ENCODE measurements at places on chromosomes 12 and 14.
A peak's percentile ranks its signal among the peaks of the same experiment; 100 is the strongest.

- no peak for DNase-seq
These were observed 376.0 kb downstream of the C12orf75 start for GRCh38 chr12:105706321-105706972.

DNA sequence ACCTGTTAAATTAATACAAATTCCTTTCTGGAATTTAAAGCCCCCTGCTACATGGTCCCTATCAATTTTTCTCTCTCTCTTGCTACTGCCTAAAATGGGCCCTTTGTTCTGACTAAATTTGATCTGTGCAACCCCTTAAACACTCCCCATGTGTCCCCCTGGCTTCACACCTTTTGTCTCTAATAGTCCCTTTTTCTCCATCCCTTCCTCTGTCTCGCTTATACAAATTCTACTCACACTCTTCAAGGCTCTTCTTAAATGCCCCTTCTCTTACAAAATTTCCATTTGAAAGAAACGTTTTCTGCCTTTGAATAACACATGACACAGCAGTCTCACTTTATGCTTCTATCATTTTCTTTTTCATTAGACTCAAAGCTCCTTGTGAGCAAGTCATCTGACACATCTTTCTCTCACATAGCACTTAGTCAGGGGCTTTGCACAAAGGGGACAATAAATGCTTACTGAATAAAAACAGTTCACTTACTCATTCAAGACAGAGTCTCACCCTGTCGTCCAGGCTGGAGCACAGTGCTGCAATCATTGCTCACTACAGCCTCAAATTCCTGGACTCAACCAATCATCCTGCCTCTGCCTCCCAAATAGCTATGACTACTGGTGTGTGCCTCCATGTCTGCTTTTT, 41.5 kb upstream of the NR2C1 start:
- DNase-seq: no peak

DNA sequence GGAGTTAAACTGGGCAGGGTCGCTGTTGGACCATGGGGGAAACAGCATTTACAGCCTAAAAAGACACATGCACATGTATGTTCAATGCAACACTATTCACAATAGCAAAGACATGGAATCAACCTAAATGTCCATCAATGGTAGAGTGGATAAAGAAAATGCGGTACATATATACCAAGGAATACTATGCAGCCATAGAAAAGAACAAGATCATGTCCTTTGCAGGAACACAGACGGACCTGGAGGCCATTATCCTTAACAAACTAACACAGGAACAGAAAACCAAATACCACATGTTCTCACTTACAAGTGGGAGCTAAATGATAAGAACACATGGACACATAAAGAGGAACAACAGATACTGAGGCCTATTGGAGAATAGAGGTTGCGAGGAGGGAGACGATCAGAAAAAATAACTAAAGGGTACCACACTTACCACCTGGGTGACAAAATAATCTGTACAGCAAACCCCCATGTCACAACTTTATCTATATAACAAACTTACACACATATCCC, 25.0 kb upstream of the SRP54 start:
- no peak for DNase-seq

GRCh38 chr12:132771126-132771838, 9.7 kb upstream of the ANKLE2 start:
- no peak for DNase-seq

- DNase-seq: no peak
These were observed 364.5 kb downstream of the PDZRN4 start for GRCh38 chr12:41552588-41552987.

DNA sequence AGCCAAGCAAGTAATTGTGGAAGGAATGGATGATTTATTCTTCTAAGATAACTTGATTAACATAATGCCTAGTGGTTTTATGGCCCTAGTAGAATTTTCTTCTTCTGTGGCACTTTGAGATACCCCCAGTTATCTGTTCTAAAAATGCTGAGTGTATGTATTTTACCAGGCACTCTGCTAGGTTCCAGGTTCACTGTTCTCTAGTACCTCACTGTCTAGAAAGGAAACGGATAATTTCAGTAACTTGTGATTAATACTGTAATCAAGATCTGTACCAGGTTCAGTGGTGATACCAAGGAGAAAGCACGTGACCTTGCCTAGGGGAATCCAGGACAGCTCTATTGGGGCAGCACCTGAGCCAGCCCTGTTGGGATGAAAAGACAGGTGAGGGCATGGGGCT, 8.0 kb downstream of the ANO6 start:
- no peak for DNase-seq

DNA sequence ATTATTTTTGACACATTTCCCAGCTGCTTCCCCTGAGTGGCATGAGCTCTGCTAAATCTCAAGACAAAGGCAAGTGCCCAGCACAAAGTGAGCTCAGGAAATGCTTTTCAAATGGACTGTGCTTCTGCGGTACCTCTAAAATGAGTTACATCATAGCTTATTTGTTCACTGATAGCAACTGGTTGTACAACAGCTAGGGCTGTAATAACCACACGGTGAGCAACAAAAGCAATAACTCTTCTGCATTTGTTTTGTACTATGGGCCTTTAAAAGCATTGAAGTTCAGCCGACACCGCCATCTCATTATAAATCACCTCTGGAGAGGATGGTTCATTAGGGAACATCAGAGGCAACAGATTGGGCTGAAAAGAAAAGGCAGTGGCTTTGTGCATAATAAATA, 475.0 kb downstream of the GLT1D1 start:
- DNase-seq: no peak

- no peak for DNase-seq
These were observed 73.9 kb upstream of the EGLN3 start for GRCh38 chr14:34024768-34025144.

- no peak for DNase-seq
These were observed 352.7 kb downstream of the AEBP2 start for GRCh38 chr12:19792028-19792427.

- peak; percentile 67 for DNase-seq
These were observed 101.2 kb downstream of the NELL2 start for GRCh38 chr12:44774815-44775411.

- no peak for DNase-seq
These were observed 51.2 kb downstream of the SMIM41 start for GRCh38 chr12:52130711-52131110.

DNA sequence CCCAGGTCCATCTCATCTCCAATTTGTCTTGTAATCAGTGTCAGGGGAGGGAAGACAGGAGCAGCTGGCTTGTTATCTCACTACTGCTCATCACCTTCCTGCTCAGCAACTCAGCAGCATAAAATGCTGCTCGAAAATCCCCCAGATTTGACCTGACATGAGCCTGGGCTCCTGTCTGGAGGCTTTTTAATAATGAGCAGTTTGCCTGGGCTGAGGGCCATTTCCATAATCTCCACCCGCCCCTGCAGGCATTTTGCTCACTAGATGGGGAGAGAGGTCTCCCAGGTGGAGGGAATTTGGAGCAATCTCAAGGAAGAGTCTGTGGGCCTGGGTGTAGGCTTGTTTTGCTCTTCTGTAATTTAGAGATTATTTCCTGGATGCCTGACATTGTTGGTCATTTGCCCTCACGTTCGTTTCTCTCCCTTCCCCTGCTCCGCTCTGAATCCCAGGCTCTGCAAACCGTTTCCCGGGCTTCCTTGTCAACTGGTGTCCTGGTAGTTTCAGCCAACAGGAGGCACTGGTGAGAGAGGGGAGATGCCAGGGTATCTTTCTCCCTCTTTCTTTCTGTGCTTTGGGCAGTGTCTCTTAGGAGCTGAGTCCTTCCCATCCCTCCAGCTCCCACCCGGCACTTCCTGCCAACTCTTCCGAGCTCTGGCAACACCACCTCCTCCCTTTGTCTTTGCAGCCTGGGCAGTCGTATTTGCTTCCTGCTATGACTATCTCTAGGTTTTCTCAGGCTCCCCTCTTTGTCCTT, 299.2 kb downstream of the GLT1D1 start:
- no peak for DNase-seq

DNA sequence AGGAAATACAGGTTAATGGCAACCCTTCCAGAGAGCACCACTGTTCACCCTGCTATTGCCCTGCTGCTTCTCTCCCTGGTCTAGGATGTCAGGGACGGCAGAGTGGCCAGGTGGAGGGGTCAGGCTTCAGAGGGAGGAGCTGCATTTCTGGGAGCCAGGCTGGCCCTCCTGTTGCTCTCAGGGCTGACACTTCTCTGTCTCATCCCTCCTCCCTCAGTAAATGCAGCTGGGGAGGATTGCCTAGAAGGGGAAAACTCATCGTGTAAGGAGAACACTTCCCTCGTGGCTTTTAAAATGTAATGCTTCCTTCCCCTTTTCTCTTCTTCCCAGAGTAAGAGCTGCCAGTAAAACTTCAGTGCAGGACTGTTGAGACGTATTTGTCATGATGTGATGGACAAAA, 20.8 kb downstream of the SUSD6 start:
- DNase-seq: no peak

DNA sequence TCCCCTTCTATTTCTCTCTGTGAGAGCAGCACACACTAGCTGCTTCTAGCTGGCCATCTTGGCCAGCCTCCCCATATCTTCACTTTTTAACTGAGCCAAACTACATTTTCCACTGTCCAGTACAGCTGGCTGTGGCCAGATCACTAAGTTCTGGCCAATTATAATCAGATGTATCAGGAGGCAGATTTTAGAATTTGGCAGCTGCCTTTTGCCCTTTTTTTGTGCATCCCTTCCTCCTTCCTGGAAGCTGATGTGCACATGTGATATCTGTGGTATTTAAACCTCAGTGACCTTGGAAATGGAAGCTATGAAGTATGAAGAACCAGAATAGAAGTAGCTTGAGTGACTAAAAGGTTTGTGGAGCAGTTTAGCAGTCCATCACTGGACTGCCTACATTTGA, 49.8 kb upstream of the ANO6 start:
- no peak for DNase-seq

DNA sequence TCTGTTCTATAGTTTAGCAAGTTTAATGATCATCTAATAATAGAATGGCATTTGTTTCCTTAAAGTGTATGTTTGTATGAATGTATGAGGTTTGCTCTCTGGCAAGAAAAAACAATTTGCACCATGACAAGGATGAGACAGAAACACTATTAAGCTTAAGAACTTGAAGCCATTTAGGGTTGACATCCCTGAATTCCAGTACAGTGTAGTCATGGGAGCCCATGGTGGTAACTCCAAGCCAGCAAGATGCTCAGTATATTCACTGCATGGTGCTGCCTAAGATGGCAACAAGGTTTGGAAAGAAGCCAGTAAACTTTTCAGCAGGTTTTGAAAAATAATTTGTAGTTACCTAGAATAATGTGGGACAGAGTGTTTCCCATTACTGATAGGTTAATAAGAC, 158.6 kb downstream of the PRIMA1 start:
- no peak for DNase-seq

DNA sequence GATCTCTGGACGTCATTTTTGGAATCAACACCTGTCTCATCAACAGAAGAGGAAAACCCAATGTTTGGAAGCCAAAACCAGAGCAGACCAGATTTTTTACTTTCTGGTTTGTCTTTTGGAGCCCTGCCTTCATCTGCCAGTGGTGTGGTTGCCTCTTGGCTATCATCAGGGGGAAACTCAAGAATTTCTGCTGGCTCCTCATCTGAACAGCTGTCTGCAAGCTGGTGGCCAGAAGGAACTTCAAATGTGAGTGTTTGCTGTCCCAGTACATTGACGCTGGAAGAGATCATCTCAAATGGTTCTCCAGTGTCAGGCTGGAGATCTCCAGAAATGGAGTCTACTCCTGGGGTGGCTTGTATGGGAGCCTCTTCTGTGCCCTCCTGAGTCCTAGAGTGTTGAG, 13.8 kb downstream of the PLD4 start:
- no peak for DNase-seq

- no peak for DNase-seq
These were observed 57.4 kb upstream of the FOXN3 start for GRCh38 chr14:89474464-89474863.

GRCh38 chr14:69137843-69138535, 14.9 kb downstream of the DCAF5 start:
- DNase-seq: no peak

GRCh38 chr12:104294927-104295668, 8.4 kb upstream of the EID3 start:
- no peak for DNase-seq

DNA sequence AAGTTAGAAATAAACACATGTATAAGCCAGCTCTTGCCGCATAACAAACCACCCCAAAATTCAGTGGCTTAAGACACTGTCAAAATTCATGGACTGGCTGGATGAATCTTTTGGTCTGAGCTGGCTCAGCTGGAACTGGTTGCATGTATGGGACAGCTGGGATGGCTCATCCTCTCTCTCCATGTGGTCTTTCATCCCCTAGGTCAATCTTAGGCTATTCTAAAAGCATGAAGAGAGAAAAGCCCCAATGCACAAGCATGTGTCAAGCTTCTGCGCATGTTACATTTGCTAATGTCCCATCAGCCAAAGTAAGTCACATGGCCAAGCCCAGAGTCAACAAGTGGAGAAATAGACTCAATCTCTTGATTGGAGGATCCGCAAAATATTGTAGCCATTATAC, 71.0 kb downstream of the DRAM1 start:
- DNase-seq: no peak
